Astrocyte of the cerebellum (primary cell): ENCODE measurements at places on chromosomes 11 and 22.

DNA sequence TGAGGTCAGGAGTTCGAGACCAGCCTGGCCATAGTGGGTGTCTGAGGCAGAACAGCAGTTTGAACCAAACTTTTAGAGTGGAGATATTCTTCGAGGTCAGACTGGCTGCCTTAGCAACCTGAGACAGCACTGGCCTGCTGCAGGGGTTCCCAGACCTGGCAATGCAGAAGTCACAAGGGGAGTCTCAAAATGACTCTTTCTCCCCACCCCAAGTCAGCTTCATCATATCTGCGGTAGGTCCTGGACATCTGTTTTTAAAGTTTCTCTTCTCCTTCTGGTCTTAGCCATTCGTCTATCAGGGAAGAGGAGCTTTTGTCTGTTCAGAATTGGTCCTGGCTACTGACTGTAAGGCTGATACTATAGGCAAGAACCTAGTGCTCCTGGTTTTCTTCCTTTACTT is 14.5 kb upstream of the CLMP start:
- DNase-seq, result no peak

DNA sequence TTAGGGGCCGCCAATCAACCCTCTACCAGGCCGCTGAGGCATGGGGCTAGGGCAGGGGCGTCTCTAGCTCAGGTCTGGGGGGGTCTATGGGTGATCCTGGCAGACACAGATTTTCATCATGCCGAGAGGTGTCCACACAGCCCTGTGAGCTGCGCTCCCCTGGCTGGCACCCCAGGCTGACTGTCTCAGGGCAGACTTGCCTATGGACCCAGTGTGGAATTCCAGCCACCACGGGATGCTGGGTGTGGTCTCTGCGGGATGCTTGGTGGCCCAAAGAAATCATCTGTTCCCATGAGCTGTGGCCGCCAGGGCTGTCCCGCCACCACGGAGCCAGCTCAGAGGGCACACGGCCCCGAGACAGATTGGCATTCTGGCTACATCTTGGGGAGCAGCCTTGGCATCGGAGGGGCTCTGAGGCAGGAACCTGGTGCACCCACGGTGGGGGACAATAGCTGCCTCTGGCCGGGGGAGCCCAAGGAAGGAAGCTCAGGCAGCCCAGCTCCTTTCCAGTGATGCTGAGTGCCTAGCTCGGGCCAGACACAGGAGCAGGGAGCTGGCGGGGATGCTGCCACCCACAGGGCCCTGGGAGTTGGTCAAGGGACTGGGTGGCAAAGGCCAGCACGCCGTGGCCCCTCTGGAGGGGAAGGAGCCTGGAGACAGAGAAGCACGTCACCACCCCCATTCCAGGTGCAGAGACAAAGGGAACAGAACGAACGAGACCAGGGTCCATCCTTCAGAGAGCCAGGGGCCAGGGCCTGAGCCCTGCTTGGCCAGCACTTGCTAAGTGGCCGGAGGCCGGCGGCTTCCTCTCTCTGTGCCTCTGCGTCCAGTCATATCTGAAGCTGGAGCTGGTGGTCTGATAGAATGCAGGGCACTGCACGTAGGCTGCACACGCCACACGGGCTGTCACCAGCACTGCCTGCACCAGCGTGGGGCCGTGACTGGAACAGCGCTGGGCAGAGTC is 64.4 kb upstream of the FGF3 start:
- DNase-seq, result no peak

- no peak for DNase-seq
Measured at GRCh38 chr22:28759861-28760560, 12.5 kb upstream of the CCDC117 start.

DNA sequence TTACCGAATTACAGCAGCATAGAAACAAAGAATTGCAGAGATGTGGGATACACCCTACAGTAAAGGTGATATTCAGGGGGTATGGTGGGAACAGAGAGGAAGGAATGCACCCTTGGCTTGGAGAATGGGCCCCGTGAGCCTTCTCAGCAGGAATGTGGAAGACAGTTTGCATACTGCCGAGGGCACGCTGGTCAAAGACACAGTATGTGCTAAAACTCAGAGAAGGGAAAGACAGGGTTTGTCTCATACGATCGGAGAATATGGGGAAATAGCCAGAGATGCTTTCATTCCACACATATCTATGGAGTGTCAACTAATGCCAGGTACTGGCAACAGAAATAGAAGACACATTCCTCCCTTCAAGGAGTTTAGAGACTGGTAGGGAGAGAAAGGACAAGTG is 36.9 kb downstream of the UBASH3B start:
- no peak for DNase-seq

DNA sequence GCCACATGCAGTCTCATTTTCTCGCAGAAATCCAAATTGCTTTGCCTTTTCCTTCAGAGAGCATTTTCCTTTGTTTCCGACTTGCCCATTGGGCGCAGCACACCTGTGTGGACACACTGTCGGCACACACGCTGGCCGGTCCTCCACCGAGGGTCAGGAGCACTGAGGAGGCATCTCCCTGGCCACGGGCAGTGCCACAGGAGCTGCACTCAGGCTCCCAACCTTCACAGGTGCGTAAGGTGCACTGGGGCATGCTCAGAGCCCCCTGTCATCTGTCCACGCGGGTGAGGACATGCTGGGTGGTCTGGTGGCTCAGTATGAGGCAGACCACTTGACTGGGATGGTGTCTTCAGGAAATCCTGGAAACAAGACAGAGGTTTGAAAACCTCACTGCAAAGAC is 779.1 kb downstream of the BRD1 start:
- no peak for DNase-seq

DNA sequence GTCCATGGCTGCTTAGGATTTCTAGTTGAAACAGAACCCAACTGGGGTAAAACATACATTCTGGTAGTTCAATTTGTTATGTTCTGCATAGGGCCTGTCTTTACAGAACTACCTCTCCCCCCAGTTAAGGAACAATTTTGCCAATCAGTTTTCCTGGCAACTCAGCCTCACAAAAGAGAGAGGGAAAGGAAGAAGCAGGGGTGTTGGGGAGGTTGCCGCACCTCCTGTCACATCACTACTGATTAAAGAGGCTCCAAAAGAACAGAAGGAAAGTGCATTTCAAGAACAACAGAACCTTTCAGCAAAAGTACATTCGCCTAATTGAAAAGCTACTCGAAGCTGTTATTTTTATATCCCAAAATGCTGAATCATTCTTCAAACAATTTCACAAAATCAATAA is 217.6 kb downstream of the CADM1 start:
- no peak for DNase-seq

DNA sequence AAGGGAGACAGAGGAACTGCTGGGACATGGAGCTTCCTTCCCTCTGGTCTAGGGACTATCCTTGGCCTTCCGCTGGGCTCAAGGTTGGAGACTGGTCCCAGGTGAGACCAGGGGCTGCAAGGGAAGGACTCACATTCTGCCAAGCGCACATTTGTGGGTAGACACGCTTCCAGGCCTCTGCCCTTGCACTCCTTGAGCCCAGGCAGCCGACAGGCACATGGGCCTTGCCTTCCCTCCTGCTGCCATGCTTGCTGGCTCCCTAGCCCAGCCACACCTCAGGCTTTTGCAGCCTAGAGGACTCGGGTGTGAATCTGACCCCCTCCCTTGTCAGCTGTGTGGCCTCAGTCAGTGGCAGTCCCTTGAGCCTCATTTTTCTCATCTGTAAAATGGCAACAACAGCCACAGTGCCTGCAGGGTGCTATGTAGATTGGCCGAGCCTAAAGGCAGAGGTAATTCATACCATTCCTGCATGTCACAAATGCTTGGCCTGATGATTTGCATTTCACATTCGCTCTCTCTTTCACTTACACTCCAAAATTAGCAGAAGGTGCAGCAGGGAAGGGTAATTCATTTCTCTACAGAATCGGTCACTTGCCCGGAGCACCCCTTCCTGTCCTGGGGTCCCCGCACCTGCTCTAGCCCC is 57.6 kb upstream of the NECTIN1 start:
- no peak for DNase-seq

GRCh38 chr11:93526641-93527583 is 16.3 kb downstream of the SMCO4 start:
- no peak for DNase-seq

GRCh38 chr11:60872124-60872960 is 5.0 kb downstream of the ZP1 start:
- no peak for DNase-seq

DNA sequence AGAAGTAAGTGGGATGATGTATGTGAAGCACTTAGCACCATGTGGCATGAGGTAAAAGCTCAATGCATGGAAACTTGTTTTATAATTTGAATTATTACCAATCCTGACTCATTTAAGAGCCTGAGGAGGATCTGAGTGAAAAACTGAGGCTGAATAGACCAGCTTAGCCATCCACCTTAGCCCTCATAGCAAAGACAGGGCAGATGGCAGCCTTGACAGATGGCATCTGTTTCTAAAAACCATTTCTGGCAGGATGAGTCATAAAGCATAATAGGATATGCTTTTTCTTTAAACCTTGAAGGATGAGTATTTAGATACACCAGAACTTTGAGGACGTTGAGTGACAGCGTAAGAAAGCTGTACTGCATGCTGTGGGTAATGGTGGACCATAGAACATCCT is 61.0 kb upstream of the NAV2 start:
- DNase-seq, result no peak

GRCh38 chr11:41237382-41237781 is 222.1 kb downstream of the LRRC4C start:
- DNase-seq, result no peak

DNA sequence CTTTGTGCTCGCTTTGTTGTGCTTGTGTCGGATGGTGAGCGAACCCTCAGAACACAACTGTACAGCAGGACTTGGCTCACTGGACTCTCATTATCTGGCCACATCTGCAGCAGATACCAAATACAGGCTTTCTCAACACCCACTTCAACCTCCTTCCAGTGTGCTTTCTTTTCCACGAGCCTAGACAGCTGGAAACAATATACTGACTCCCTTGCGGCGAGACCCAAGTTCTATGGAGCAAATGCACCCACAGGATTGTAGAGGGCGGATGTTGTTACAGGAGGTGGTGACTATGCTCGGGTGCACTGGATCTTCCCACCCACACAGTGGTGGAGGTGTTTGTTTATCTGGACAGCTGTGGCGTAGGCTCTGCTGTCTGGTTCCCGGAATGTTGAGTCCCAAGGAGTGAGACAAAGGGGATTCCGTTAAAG is 204.3 kb downstream of the TENM4 start:
- DNase-seq, result no peak

- DNase-seq, result peak; percentile 13
Measured at GRCh38 chr11:112734207-112734606, 227.0 kb upstream of the NCAM1 start.

DNA sequence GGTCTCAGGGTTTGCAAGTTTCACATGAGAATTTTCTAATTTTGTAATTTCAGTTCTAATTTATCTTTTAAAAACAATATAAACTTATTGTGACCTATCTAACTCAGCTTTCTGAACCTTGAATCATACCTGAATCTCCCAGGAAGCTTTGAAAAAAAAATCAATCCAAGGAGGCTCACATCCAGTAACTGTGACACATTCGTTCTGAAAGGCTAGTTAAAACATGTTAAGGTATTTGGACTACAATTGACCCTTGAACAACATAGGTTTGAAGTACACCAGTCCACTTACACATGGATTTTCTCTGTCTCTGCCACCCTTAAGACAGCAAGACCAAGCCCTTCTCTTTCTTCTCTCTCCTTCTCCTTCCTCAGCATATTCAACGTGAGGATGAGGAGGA is 40.0 kb downstream of the DDI1 start:
- DNase-seq, result no peak

- no peak for DNase-seq
Measured at GRCh38 chr22:23501708-23502107, 78.4 kb downstream of the IGLL1 start.

DNA sequence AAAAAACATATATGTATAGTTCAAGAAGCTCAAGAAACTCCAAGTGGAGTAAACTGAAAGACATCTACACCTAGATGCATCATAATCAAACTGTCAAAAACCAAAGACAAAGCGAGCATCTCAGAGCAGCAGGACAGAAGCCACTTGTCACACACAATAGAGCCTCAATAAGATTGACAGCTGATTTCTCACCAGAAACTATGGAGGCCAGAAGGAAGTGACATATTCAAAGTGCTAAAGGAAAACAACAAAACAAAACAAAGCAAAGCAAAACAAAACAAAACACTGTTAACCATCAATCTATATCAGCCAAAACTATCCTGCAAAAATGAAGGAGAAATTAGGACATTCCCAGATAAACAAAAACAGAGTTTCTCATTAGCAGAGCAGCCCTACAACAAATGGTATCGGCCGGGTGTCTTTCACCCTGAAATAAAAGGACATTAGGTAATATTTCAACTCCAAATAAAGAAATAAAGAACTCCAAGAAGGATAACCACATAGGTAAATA is 65.8 kb upstream of the SEPTIN5 start:
- no peak for DNase-seq

DNA sequence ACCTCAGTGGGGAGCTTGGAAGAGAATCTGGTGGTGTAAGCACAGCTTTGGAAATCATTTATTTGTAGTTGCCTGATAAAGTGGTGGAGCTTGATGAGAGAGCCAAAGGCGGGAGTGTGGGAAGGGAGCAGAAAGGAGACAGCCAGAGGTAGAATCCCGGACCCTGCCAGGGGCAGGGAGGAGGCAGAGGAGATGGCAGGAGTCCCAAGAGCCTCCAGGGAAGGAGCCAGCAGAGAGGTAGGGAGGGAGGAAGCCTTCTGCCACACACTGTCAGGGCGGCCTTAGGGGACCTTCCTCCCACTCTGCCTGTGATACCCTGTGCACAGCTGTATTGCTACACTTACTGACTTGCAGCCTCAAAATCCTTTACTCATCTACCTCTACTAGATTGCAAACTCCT is 15.4 kb downstream of the SCUBE2 start:
- DNase-seq, result no peak

- DNase-seq, result no peak
Measured at GRCh38 chr11:45890886-45891550, 5.6 kb downstream of the MAPK8IP1 start.

- DNase-seq, result no peak
Measured at GRCh38 chr11:393219-394033, 583 bp upstream of the PKP3 start.

DNA sequence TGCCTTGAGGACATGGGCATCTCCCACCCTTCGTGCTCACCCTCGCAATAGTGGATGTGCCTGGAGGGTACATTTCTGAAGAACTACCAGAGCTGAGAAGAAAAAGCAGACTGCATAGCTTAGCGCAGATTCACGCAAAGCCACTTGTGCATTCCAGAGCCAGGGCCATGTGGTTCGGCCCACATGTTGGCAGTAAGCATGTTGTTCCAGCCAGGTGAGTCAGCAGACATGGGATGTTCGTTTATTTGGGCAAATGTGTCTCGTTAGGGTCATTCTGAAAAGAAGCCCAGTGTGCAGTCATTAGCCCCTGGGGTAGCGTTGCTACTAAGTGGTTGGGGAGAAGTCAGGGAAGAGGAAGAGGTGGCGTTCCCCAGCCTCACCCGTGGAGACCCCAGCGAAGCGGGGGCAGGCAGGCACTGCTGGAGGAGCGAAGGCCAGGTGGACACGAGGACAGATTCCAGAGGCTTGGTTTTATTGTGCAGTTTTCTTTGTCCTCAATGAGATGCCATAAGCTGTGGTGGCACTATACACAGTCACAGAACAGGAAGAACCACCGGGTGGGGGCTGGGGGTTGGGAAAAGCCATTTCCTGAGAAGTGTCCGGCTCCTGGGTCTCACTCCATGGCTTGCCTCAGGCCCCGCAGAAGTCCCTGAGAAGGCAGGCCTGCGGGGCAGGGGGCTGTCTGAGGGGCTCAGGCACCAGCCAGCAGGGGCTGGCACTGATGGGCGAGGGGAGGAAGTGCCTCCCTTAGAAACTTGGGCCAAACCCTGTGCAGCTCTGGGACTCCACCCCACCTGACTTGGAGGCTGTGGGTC is 5.0 kb downstream of the THY1 start:
- peak; percentile 86 for DNase-seq

GRCh38 chr11:6225024-6225423 is 9.4 kb downstream of the FHIP1B start:
- no peak for DNase-seq

- no peak for DNase-seq
Measured at GRCh38 chr11:132358573-132358953, 988.1 kb downstream of the NTM start.
